LNCaP clone FGC (cell line): ENCODE measurements at places on chromosomes 16 and 17.

GRCh38 chr16:87541147-87541871, 48.5 kb upstream of the ZCCHC14 start:
- DNase-seq, result no peak

DNA sequence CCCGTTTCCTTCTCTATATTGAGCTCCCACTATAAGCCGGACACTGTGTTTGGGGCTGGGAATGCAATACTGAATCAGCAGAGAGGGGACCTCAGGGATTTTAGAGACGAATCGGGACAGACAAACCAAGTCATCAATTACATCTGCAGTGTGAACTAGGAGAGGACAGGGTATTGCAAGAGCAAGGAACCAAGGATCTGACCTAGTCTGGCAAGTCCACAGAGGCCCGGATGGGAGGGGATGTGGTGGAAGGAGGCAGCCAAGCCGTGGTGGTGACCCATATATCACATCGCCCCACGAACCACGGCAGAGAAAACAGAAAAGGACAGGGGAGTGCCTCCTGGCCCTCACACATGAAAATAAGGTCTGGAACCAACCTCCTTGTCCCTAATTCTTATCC, 28.1 kb upstream of the NXPH3 start:
- DNase-seq, result no peak

DNA sequence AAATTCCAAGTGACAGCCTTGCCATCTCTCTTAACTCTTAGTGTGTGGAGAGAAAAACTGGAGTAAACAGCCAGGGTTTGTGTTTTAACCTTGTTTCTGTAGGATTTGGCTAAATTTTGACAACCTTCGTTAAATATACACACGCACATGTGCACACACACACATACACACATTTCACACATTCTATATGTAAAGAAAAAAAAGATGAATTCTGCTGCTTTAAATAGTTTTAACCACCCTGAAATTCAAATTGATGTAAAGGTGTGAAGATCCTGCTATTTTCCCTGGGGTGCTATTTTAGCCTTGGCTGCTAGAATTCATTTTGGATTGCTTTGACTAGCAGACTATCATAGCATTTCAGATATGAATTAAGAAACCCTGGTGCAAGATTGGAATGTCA, 191.9 kb downstream of the FTO start:
- DNase-seq, result no peak

- DNase-seq, result no peak
These were observed 42.5 kb downstream of the YPEL2 start for GRCh38 chr17:59373882-59374495.

DNA sequence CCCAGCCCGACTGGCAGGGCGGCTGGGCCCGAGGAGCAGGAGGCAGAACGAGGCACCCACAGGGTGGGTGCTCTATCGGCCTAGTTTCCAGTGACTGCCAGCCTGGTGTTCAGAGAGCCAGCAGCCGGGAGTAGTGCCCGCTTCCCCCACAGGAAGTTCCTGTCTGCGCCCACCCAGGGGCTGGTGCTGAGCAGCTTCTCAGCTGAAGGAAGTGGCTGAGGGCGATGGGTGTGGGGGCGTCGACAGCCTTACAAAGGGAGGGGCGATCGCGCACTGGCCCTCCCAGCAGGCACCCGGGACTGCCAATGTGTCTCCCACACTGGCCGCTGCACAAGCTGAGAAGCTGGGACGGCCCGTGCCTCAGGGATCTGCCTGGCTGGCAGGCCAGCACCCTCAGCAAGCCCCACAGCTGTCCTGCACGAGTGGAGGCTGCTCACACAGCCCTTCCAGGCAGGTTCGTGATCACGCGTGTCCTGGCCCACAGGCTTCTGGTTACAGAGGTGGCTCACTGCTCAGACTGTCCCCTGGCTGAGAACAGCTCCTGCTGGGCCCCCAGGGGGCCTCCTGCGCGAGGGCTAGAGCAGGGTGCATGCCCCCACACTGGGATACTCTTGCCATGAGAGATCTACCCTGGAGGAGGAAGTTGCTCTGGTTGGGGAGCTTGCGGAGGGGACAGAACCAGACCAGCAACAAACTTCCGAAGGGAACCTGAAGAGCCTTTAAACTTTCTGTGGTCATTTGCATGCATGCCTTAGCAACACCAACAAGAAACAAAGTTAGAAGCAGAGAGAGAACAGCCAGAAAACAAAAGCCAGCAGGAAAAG, 2.5 kb downstream of the RNF166 start:
- DNase-seq, result no peak

GRCh38 chr17:12180644-12181261, 160.1 kb downstream of the MAP2K4 start:
- DNase-seq, result peak; percentile 46
